ENCODE measurements at places on chromosomes 7 and 10.

DNA sequence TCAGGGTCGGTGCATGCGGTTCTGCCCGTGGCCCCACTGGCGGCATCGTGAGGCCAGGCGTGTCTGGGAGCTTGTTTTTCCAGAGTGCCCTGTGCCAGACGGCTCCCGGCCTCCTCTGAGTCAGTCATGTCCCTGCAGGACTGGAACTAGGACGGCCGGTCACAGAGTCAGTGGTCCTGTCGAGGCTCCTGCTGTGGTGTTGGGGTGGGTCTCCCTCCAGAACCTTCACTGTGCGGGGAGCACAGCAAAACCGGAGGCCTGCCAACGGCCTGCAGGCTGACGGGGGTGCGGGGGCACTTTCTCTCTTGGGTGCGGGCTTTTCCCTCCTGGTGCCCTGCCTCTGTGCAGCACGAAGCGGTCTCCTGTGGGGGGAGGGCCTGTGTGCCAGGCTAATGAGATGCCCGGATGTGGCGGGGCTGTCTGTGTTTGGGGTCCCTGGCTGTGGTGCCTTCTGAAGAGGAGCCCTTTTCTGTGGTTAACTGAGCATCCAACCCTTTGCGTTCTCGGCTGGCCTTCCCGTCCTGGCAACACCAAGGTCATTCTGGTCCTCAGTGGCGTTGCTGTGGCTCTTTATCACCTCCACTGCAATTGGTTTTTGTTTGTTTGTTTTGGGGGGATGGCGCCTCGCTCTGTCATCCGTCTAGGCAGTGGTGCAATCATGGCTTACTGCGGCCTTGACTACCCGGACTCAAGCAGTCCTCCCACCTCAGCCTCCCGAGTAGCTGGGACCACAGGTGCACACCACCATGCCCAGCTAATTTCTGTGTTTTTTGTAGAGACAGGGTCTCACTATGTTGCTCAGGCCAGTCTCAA is 8.0 kb downstream of the GET4 start:
- no peak for DNase-seq

- no peak for DNase-seq
Observed at GRCh38 chr10:70596110-70596798, 6.3 kb downstream of the PRF1 start.

DNA sequence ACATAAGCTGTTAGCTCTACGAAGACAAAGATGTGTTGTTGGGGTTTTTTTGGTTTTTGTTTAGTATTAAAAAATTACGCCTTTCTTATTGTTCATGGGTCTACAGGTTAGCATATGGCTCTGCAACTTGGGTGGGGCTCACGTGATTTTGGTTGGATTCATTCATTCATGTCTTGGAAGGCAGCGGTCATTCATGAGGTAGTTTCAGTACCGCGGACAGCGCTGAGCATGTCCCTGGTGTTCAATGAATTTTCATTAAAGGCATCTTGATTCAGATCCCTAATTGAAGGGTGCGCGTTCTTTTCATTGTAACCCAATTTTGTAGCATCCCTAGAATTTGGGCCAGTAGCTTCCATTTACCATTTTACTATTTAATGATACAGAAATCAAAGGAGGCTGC is 42.9 kb upstream of the TCERG1L start:
- DNase-seq: no peak

DNA sequence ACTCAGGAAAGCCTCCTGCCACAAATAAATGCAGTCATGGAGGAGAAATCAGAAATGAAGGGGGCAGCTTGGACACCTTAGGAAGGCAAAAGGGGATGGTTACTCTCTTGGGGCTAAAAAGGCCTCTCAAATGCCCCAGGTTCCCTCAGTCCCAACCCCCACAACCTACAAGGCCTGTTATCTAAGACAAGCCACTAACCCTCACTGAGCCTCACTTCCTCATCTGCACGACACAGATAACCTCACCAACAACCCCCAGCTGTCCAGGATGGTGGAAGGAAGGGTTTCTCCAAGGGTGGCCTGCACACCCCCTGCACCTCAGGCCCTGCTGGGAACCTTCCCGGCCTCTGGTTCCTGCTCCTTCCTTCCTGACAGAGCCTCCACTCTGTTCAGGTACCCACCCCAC is 29.2 kb downstream of the SORBS1 start:
- no peak for DNase-seq

DNA sequence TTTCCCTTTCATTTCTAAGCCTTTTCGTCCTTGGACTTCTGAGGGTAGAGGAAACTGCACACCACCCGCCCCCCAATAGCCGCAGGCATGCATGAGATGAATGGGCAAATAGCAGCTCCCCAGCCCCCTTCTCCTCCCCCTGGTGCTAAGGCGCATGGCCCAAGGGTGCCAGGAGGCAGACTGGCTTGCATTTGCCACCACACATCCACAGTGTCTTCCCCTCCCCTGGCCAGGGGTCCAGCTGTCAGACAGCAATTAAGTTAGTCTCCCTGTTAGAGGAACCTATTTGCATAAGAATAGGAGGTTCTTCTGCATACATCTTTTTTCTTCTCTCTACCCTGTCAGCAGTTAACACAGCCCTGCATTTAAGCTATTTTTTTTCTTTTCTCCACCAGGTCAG is 20.2 kb downstream of the TOMM7 start:
- no peak for DNase-seq

- DNase-seq: no peak
Observed at GRCh38 chr10:19941206-19941880, 125.1 kb downstream of the PLXDC2 start.

DNA sequence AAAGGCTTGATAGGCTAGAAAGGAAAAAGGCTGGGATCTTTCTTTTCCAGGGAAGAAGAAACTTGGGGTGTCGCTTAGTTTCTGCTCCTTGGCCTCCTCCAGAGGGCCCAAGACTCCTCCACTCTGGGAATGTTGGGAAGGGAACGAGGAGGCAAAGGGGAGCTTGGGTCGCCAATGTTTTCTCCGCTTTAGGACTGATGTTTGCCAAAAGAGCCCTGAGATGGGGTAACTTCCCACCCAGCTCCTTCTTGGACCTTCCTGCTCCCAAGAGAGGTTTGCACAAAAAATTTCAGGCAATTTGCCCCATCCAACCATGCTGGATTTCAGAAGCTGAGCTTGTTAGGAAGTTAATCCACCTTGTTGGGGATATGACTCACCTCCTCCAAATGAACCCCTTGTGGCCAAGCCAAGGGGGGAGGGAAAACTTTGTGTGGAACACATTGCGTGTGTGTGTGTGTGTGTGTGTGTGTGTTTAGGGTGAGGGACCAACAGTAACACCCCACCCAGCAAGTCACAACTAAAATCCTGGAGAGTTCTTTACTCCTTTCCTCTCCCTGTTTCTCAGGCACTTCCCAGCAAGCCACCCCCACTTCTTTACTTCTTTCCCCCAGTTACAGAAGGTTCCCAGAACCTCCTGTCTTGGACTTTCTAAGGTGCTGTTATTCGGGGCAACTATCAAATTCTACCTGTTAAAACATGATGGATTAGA is 8.7 kb upstream of the HOXA2 start:
- DNase-seq: no peak

GRCh38 chr10:99393036-99393435 is 37.4 kb downstream of the GOT1 start:
- no peak for DNase-seq

- DNase-seq: peak; percentile 53
Observed at GRCh38 chr7:78039790-78040776, 241.5 kb downstream of the PHTF2 start.

- no peak for DNase-seq
Observed at GRCh38 chr7:96361116-96361857, 39.4 kb upstream of the SLC25A13 start.

- DNase-seq: no peak
Observed at GRCh38 chr7:110790992-110791391, 299.9 kb upstream of the LRRN3 start.

DNA sequence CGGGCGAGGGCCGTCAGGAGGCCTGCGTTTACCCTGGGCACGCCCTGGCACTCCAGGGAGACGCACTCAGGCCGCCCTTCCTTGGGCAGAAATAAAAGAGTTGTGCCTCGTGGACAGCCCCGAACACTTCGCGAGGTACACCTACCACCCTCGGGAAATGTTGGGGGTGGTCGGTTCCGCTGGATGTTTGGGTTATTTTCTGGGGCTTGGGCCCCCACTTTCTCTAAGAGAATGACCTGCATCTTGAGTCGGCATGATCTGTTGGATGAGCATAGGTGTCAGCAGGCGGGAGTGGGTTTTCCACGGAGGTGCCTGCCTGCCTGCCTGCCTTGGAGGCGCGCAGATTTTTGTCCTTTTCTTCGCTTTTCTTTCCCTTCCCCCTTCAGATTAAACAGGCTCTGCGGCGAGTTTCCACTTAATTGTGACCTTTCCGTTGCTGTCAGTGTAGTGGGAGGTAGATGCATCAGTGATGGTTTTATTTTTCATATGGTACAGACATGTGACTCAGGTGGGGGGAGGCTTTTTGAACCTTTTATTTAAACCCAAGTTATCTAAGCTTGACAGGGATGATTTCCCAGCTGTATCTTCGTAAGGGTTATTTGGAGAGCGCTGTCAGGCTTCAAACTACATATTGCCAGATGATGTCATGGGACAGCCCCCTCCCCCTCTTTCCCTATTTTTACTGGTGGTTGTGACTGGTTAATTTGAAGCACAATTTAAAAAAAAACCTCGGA is 661 bp downstream of the HECTD2 start:
- DNase-seq: no peak

- DNase-seq: no peak
Observed at GRCh38 chr10:84626397-84627087, 298.2 kb downstream of the CCSER2 start.

DNA sequence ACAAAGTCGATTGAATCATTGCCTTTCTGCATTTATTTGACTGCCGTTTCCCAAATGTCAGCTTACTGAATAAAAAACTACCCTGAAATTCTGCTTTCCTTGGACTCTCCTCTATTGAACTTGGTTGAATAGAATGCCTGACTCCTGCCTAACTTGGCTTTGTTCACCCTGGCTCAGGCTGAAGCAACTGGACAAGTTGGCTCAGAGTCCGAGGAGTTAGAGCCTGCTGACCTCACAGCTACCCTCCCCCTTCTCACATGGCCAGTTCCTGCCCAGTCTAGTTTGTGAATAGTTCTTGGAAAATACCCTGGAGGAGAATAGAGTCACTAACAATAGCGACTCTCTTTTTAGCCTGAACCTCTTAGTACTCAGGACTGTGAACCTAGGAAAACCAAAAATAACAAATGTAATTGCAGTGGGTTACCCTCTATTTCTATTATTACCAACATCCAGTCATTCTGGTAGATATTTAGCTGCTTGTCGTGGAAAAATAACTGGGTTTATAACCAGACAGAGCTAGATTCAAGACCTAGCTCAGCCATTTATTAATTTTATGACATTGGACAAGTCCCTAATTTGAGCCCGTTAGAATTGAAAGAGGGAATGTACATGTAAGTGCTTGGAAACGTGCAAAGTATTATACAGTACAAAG is 17.3 kb upstream of the NRBF2 start:
- DNase-seq: no peak

DNA sequence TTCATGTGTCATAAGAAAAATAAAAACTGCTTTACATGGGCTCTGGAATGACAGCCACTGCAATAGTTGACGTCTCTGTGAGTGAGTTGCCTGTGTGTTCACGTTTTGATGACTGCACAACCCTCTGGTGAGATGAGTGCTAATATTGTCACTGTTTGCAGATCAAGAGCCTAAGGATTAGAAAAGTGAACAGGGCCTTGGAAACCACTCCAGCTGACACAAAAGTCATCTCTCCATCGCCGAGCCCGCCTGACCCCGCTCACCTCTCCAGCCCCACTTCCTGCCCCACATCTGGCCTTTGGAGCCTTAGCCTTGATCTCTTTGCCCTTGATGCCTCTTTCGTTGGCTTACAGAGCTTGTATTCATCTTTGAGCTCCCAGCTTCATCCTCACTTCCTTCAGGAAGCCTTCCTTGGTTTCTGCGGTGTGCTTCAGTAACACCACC is 351.7 kb downstream of the TCERG1L start:
- DNase-seq: no peak
